ENCODE measurements at places on chromosomes 7 and 10.
A peak's percentile ranks its signal among the peaks of the same experiment; 100 is the strongest.

GRCh38 chr7:12715372-12716133 is 28.1 kb downstream of the ARL4A start:
- DNase-seq: peak; percentile 29

GRCh38 chr7:19914866-19915265 is 141.4 kb upstream of the TMEM196 start:
- DNase-seq: no peak

GRCh38 chr10:17229717-17229966 is 1.6 kb downstream of the VIM start:
- no peak for DNase-seq

GRCh38 chr10:85547460-85548023 is 819.1 kb downstream of the GRID1 start:
- no peak for DNase-seq

DNA sequence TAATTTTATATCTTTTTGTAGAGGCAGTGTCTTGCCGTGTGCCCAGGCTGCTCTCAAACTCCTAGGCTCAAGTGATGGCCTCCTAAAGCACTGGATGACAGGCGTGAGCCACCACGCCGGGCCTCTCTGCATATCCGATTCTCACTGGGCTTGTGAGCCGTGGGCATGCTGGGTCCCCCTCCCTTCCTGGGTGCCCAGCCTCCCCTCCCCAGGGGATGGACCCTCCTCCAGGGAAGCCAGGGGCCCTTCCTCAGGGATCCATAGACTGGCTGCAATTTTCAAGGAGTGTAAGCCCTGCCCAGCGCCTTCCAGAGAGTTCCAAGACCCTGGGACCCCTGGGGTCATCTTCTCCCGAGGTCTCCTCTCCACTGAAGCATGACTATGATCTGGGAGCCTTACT is 23.7 kb upstream of the ELFN1 start:
- no peak for DNase-seq

DNA sequence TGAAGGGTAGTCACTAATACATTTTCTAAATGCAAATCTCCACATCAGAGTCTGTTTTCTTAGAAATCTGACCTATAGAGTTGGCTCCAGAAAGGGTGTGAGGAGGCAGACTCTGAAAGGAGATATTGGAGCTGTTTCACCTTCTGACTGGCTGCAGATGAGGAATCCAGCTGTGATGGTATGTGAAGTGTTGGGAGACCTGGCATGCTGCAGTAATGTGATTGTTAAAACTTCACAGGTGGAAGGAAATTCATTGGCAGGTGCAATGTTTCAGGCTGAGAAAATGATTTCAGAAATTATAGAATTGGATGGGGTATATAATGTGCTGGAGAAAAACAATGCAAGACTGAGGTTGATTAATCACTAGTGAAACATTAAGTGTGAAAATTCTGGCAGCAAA is 1134.0 kb upstream of the LRRN3 start:
- no peak for DNase-seq

- DNase-seq: no peak
Measured at GRCh38 chr7:149253665-149254064, 8.3 kb upstream of the ZNF783 start.

GRCh38 chr7:124255041-124255655 is 222.3 kb upstream of the TMEM229A start:
- DNase-seq: no peak

DNA sequence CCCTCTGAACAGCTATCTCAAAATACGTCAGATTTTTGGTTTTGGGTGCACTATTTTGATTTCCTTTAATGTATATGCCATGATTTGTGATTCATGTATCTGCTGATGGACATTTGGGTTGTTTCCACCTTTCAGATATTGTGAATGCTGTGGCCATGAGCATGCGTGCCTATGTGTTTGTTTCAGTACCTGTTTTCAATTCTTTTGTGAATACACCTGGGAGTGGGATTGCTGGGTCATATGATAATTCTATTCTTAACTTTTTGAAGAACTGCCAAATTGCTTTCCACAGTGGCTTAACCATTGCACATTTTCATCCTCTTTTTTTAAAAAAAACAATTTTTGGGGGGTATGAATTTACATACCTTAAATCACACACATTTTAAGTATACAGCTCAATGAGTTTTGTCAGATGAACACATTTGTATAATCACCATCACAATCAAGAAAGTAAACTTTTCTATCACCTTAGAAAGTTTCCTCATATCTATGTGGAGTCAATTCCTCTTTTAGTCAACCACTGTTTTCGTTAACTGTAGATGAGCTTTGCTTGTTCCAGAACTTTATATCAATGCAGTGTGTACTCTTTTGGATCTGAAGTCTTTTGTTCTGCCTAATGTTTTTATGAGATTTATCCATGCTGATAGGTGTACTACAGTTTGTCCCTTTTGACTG is 36.9 kb downstream of the CYP26A1 start:
- DNase-seq: no peak

- DNase-seq: peak; percentile 33
Measured at GRCh38 chr10:21764466-21765189, 230.6 kb downstream of the MLLT10 start.

GRCh38 chr10:14608381-14609001 is 166.2 kb downstream of the FAM107B start:
- DNase-seq: no peak

DNA sequence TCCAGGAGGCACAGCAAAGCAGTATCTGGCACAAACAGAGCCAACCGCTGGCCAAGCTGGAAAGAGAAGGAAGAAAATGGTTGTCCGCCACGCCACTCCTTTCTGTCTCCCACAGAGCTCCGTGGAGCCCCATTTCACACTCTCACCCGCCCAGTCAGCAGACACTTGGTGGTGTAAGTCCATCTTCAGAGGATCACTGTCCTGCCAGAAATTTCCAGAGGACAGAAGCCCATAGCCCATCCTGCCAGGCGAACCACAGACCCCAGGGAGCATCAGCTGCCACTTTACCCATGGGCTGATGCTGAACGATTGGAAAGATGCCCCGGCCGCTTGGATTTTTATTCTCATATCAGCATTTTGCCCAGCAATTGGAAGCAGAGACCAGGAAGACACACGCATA is 144.7 kb upstream of the LYZL2 start:
- no peak for DNase-seq

DNA sequence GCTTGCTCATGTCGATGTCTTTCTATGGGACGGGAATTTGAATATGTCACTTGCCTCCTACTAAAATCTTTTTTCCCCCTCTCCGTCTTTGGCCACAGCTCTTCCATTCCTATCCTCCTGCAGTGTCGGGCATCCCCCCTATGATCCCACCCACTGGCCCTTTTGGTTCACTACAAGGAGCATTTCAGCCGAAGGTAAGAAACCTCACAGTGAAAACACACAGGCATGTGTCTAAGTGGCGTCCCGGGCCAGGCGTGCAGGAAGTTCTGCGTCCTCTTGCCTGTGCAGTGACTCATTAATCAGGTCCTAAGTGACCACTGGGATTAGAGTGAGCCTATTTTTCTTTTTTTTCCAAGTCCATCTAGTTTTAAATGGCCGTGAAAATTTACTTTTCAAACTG is 360.5 kb upstream of the GALNT17 start:
- no peak for DNase-seq

GRCh38 chr10:108812296-108812695 is 1111.0 kb downstream of the XPNPEP1 start:
- DNase-seq: no peak

DNA sequence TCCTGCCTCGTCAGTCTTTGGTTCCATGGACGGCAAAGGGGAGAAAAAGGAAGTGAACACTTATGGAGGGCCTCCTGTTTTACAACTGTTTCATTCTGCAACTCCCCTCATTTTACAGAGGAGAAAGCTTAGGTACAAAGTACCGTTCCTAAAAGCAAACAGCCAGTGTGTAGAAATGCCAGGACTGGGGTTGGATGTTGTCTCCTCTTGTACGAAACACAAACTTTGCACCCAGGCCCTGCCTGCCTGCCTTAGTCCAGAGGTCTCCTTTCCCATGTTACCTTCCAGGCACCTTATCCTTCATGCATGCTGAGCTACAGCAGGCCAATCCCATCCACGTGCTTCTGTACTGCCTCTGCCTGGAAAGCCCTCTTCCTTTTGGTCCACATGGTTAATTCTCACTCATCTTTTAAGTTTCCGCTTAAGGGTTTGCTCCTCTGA is 86.0 kb downstream of the ICA1 start:
- no peak for DNase-seq

DNA sequence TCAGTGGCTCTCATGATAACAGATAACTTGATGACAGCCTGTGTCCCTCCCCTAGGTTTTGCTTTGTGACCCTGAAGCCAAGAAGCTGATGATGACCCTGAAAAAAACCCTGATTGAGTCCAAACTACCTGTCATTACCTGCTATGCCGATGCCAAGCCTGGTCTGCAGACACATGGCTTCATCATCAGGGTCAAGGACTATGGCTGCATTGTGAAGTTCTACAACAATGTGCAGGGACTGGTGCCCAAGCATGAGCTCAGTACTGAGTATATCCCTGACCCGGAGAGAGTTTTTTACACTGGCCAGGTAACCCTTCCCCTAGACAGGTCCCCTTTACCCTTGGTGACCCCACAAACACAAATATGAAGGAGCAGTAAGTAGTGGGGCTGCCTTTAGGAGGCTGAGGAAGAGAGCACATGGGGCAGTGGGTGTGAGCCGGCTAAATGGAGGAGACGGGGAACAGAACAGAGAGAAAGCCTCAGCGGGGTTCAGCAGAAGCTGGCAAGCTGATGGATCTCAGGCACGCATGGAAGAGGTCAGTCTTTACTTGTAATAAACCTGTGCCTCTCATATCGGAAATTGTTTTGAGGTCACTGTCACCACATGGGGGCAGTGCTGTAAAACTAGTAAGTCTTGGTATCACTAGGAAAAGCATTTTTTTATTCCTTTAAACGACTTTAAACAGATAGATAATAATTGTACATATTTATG is 20.2 kb downstream of the PDCD11 start:
- peak; percentile 51 for DNase-seq

DNA sequence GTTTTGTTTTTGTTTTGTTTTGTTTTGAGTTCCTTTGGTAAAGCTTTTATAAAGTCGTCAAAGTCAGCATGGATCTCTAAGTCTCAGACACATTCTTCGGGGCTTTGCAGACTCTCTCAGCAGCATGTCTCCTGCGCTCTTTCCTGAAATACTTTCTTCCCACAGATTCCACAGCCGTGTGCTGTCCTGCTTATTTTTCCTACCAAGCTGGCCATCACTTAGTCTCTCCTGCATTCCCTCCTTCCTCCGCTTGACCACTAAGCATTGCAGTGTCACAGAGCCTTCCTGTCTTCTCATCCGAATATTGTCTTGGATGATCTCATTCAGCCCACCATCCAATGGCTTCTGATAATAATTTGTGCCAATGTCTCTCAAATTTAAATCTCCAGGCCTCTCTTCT is 434.3 kb upstream of the C7orf33 start:
- DNase-seq: no peak

DNA sequence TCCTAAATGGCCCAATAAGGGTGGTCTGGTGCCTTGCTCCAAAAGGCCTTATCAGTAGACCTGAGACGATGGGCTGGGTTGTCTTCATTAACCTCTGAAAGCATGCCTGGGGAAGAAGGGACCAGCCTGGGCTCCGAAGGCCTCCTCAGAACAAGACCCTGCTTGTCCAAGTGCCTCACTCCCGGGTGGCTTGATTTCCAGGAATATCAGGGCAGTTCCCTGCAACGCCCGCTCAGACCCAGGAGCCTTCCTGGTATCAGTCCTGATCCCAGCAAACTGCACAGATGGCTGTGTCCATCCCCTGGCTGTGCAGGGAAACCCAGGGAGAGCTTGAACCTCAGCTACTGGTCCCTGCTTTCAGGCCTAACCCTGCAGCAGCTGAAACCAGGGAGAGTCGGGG is 49.9 kb upstream of the CUX1 start:
- no peak for DNase-seq

DNA sequence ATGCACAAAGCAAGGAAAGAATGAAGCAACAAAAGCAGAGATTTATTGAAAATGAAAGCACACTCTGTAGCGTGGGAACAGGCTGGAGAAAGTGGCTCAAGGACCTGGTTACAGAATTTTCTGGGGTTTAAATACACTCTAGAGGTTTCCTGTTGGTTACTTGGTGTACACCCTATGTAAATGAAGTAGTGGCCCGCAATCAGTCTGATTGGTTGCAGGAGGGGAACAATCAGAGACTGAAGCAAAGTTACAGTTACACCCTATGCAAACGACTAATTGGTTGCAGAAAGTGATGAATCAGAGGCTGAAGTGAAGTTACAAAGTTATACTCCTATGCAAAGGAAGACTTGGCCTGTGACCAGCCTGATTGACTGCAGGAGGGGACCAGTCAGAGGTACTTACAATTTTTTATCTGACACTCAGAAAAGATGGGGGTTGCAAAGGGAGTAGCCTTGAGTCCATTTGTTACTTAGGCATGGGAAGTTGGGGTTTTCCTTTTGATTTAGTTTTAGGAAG is 3.6 kb upstream of the MTPN start:
- no peak for DNase-seq

DNA sequence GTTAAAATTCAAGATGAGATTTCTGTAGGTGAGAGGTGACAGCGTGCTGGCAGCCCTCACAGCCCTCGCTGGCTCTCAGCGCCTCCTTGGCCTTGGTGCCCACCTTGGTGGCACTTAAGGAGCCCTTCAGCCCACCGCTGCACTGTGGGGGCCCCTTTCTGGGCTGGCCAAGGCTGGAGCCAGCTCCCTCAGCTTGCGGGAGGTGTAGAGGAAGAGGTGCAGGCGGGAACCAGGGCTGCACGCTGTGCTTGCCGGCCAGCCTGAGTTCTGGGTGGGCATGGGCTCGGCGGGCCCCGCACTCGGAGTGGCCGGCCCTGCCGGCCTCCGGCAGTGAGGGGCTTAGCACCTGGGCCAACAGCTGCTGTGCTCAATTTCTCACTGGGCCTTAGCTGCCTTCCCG is 320.0 kb upstream of the VWC2 start:
- DNase-seq: no peak

GRCh38 chr7:37718585-37718984 is 35.0 kb downstream of the GPR141 start:
- DNase-seq: no peak

DNA sequence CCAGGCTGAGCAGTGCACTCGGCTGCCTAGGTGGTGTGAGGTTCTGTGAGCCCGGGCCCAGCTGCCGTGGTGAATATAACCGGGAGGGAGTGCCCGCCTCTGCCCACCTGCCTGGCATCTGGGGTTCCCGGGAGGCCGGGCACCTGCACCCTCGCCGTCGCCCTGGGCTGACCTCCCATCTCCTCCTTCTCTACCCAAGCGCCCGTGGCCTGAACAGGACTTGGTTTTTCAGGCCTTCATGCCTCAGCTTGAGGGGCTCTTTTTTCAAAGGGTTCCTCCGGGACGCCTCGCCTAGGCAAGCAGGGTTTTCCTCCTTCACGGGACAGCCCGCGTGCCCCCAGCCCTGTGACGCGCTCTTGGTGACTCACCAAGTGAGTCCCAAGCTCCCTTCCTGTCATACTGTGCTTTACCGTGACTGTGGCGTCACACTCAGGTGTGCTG is 9.9 kb downstream of the INPP5A start:
- DNase-seq: no peak

- peak; percentile 8 for DNase-seq
Measured at GRCh38 chr10:25682203-25682851, 251.7 kb upstream of the MYO3A start.

GRCh38 chr10:104937567-104937966 is 296.5 kb downstream of the SORCS3 start:
- no peak for DNase-seq

DNA sequence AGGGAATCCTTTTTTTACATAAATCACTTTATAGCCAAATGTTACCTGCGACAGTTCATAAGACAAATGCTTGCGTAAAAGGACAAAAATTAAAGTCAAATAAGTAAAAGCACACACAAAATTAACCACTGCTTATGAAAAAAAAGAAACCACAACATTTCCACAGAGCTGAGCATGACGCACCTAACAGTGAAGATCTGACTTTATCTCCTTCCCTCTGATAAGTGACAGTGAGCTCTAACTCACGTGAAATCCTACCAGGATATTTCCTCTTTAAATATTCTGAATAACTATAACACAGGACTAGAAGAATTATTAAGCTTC is 225.5 kb downstream of the SFMBT2 start:
- DNase-seq: no peak
